ENCODE measurements at places on chromosomes 3 and 15.
A peak's percentile ranks its signal among the peaks of the same experiment; 100 is the strongest.

DNA sequence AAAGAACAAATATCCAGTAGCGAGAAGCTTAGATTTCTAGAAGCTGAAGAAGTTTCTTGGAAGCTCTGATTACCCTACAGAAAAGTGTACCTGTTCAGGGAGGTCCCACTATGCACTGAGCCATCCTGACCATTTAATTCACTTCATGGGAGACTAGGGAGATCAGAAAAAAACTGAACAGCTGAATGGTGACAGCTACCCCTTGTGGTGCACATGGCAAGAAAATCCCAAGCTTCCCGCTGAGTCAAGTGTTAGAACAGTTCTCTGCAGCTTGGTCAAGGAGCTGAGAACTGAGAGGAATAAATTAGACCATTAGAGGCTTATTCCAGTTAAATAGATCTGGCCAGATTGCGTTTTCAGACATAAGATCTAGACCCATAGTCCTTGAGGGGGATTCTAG lies 197.2 kb upstream of the VEPH1 start:
- DNase-seq: no peak

DNA sequence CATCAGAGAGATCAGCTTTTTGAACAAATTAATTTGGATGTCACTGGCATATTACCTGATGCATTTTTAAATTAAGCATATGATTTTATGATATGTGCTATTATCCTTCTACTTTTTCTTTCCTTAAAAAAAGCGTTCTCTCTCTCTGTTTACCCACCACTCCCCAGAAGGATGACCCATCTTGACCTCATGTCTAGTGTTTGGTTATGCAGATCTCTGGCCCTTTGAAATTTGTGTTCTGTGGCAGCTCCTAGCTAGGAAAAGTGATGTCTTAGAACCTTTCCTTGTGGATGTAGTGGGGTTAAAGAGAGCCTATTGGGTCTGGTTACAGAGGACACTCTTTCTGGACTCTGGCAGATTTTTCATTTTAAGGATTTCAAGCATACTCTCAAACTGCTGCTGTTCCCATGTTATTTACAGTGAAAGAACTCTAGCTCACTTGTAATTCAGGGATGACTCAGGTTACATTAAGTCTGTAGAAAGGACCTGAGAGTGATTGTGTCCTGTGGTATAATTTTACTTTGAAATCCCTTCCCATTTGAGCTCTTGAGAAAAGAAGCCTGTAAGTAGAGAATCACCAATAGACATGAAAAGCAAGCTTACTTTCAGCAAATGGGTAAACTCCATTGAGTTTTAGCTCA lies 23.8 kb downstream of the ARHGEF26 start:
- no peak for DNase-seq

- DNase-seq: no peak
These were observed at the start of gene RTP1 for GRCh38 chr3:187197335-187197649. TSS of gene RTP1 (plus strand) at chr3:187197486. CDS start at chr3:187197516, 30 bp downstream.

- DNase-seq: no peak
These were observed 3.6 kb downstream of the SOX14 start for GRCh38 chr3:137767538-137768360.

- DNase-seq: no peak
These were observed 85.0 kb downstream of the CYP19A1 start for GRCh38 chr15:51253366-51253765.

DNA sequence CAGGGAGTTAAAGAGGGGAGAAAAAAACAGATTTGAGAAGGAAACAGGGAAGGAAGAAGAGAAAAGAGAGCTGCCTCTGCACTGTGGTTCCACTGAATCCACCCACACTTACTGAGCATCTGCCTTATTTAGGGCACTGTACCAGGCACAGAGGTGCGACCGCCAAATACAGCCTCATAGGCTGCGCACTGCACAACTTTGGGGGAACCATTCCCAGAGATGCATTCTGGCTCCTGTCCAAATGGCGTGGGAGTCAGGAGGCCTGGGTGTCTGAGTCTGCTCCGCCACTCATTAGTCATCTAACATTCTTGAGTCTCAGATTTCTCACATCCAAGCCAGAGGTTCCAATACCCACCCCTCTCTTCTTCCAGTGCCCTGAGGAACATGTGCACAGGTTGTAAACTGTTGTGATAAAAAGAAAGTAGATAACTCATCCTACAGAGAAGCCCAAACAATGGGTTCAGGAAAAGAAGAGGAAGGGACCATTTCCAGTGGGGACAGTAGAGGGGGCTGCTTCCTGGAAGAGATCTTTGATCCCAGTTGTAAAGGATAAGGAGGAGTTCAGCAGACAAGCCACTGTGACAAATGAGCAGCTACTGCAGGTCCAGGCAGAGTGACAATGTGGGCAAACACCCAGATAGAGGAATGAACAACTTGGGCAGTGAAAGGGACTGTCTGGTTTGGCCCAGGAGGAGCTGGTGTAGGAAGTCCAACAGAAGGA lies 254.6 kb downstream of the UACA start:
- no peak for DNase-seq

DNA sequence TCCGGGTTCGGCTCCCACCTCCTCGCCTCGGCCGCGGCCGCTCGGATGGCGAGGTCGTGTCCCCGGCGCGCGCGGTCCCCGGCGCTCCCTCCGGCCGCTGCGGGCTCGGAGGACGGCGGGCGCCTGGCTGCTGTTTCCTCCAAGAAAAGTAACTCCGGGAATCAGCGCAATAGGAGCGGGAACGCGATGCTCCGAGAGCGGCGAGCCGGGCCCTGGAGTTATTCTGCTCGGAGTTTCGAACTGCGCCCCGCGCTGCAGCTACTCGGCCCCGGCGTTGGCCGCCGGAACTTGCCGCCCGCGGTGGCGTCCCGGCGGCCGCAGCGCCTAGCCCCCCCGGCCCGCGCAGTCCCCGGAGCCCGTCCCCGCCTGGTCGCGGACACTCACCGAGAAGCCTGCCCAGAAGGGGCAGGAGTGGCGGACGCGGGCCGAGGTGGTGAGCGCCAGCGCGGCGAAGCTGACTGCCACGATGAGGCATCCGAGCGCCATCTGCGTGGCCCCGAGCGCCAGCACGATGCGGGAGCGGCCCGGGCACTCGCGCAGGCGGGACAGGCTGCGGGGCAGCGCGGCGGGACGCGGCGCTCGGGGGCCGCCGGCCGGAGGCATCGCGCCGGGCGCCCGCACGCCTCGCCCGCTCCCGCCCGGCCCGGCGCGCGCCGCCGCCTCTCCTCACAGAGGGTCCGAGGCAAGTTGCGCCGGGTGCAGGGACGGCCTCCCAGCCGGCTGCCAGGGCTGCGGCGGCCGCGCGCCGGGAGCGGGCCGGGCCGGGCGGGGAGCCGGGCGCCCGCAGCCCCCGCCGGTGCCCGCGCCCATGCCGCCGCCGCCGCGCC lies 251.9 kb downstream of the TJP1 start:
- no peak for DNase-seq

GRCh38 chr15:68776477-68777270 lies 44.0 kb downstream of the ANP32A start:
- DNase-seq: no peak

DNA sequence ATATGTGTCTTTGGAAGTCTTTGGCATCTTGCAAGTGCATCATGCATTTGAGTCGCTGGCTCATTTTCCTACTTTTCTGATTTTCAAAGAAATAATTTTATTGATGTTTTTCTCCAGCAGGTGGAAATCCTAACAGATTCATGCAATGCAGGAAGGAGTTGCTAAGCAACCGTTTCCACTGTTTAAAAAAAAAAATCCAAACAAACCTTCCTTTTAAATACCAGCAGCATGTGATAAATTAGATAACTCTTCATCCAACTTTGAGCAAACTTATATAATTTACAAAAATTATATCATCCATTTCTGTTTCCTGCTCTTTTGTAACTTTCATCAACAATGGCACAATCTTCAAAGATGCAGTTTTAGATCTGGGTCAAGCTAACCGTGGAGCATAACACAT lies 364.1 kb downstream of the MFSD1 start:
- DNase-seq: no peak

GRCh38 chr3:13009132-13009945 lies 63.9 kb downstream of the IQSEC1 start:
- peak; percentile 80 for DNase-seq

- peak; percentile 41 for DNase-seq
These were observed 48.6 kb downstream of the CFAP92 start for GRCh38 chr3:128945041-128945877.

DNA sequence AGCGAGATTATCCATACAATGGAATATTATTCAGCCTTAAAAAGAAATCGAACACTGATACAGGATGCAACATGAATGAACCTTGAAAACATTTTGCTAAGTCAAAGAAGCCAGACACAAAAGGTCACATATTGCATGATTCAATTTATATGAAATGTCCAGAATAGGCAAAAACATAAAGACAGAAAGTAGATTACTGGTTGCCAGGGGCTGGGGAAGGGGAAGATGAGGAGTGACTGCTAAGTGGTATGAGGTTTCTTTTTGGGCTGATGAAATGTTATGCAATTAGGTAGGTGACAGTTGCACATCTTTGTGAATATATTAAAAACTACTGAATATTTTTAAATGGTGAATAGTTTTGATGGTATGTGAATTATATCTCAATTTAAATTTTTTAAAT lies 38.3 kb downstream of the LRRFIP2 start:
- no peak for DNase-seq

DNA sequence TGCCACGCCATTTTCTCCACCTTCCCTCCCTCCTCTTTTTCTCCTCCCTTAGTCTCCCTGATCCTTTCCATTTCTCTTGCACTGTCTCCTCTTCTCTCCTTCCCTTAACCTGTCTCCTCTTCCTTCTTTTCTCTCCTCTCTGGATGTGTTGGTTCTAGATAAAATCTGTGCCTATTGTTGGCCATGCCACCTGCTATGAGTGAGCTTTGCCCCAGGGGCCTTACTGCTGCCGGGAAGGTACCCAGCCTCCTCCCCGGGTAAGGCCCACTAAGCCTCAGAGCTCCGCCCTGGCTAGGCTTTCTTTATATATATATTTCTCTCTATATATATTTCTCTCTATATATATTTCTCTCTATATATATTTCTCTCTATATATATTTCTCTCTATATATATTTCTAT lies 14.7 kb downstream of the GPD1L start:
- no peak for DNase-seq

DNA sequence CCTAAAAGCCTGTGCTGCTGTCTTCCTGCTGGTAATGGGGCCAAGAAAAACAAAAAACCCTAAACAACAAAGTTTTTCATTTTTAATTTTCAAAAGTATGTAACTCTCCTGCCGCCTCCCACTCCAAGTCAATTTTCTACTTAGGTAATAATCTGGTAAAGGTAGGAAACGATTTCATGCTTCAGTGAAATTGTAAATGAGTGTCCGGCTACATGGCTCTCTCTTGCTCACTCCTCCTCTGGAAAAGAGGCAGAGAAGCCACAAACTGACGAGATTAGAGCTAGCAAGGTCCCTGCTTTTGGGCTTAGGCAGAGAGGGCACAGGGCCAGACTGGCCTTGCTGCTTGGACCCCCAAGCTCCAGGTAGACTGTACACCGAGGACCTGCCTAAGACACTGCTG lies 23.5 kb downstream of the KLHL25 start:
- no peak for DNase-seq

GRCh38 chr3:195238586-195239118 lies 32.3 kb downstream of the XXYLT1 start:
- DNase-seq: peak; percentile 54

- DNase-seq: no peak
These were observed 1030.4 kb upstream of the CADM2 start for GRCh38 chr3:83928391-83928790.

DNA sequence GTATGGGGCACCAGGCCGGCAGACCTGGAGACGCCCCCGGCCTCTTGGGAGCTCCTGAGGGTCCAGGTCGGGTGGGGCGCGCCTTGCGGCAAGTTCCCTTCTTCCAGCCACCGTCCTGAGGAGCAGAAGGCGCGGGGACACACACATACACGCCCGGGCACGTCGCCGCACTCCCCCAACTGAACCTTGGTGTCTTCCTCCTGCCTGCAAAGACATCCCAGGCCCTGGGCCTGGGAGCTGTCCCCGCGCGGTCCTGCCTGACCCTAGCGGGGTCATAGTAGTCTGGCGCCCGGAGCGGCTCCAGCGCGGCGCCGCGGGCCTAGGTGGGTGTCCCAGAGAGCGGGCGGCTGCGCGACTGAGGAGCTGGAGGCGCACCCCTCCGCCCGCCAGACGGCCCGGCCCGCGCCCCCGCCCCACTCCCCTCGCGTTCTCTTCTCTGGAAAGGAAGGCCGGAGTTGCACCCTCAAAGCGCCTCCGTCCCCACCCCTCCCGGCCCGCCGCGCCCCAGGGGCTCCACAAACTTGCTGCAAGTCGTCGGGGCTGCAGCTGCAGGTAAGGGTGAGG lies 185.9 kb upstream of the LINGO1 start:
- DNase-seq: no peak

GRCh38 chr15:89976246-89976600 lies 24.9 kb upstream of the ZNF710 start:
- DNase-seq: no peak

DNA sequence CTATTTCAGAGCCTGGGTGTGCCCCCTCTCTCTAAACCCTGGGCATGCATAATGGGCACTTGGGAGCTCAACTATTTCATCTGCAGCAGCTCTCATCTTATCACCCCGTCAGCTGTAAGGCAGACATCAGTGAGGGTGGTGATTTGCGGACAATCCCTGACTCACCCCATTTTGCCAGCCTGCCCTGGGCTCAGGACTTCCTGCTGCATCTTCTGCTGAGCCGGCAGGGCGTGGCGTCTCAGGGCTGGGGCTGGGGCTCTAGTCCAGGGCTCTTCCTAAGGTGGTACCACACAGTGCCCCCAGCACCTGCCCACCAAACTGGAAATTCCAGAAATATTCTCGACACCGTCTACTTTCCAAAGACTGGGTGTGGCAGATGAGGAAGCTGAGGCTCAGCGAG lies 925 bp upstream of the PSTPIP1 start:
- peak; percentile 82 for DNase-seq

- DNase-seq: peak; percentile 64
These were observed 890 bp downstream of the CHRD start for GRCh38 chr3:184380627-184381260.

GRCh38 chr3:195769551-195769950 lies 42.2 kb downstream of the MUC4 start:
- DNase-seq: no peak

GRCh38 chr3:27312044-27312668 lies 57.0 kb downstream of the NEK10 start:
- DNase-seq: no peak

DNA sequence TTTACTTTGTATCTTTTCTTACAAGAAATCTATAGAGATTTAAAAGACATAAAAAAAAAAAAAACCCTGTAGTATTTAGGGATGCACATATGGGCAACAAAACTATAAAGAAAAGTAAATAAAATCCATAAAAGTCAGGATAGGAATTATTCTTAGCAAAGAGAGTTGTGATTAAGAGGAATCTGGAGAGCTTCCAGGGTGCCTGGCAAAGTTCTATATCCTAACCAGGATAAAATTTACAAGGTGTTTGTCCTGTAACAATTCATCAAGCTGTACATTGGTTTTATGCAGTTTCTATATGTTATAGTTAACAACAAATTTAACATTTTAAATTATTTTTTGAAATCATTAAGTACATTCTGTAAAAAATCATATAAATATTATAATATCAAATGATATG lies 7.9 kb downstream of the SECISBP2L start:
- DNase-seq: no peak

GRCh38 chr15:55998478-55998877 lies 5.1 kb upstream of the NEDD4 start:
- no peak for DNase-seq

All from activated CD8-positive, alpha-beta memory T cell treated with anti-CD3 and anti-CD28 coated beads for 24 hours (primary cell).